Right renal pelvis (tissue), 4 donors: ENCODE measurements at places on chromosomes 2 and 18.

- DNase-seq = no peak
Observed at GRCh38 chr18:5601188-5601624, 57.4 kb upstream of the EPB41L3 start.

DNA sequence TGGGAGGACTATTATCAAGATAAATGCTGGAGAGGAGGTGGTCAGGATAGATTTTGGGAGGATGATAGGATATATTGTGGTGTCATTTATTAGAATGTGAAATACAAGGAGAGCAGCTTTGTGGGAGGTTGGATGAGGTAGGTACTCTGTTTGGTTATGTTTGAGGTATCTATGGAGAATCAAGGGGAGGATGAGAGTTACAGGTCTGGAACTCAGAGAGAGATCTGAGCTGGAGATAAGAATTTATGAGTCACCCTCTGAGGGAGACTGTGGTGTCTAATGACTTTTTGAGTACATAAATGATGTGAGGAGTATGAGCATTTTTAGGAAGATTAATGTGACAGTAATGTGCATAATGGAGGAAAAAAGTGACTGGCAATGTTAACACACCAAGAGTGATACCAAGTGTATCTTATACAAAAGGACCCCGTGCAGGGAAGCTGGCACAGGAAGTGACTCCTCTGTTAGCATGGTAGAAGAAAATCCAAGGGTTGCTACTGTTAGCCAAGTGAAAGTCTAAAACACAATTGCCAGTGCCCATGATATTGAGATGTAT lies 48.2 kb downstream of the CRIM1 start:
- no peak for DNase-seq

DNA sequence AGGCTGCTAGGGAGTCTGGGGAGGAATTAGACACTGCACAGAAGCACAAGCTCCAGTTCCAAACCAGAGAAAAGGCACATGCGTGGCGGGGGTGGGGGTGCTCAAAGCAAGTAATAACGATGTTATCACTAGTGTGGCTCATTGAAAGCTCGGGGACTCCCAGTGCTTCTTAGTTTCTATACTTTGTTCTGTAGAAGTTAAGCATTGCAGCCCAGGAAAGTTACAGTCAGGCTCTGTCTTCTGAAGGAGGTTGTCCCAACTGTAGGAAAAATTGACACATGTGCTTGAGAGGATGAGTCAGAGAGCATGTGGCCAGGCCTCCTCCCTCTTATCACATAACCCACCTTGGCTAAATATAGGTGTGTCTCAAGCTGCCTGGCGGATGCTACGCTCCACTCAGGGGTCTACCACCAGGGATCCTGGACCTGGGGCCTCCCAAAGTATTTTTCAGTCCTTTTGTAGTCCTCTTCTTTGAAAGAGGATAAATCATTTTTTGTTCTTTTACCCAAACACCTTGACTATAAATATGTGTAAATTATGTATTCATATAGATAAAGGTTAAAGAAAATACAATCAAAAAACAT lies 3.8 kb downstream of the GALNT5 start:
- no peak for DNase-seq

DNA sequence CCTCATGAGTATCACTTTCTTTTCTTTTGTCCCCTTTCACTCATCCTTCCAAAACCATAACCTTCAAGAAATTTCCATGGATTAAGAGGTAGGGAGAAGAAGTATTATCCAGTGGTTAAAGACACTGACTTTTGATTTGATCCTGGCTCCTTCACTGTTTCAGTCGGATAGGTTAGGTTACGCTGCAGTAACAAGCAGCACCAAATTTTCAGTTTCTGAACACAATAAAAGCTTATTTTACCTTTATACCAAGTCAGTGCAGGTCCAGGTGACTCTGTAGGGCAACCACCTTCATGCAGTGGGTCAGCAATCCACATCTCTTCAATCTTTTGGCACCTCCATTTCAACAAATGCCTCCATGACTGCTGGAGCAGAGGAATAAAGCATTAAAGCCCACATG lies 15.0 kb upstream of the MARCHF4 start:
- no peak for DNase-seq

DNA sequence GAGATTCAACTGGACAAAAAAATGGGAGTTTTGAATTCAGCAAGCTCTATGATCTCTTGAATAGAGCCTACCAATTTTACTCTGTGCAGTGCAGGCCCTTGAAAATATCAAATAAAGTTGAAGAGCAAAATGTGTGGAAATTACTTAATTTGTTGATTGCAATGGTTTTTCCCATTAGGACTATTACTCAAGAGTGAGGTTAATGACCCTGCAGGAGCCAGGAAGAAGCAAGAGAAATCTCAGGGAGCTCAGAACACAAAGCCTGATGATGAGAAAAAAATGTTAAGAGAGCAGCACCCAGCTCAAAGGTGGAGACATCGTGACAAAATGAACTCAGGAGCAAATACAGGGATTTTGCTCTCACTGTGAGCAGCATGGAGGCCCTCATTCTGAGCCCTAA lies 337.6 kb upstream of the TRIB2 start:
- no peak for DNase-seq

- DNase-seq = no peak
Observed at GRCh38 chr2:26558271-26559043, 80.5 kb upstream of the OTOF start.
